ENCODE measurements at places on chromosomes 7 and 10.

DNA sequence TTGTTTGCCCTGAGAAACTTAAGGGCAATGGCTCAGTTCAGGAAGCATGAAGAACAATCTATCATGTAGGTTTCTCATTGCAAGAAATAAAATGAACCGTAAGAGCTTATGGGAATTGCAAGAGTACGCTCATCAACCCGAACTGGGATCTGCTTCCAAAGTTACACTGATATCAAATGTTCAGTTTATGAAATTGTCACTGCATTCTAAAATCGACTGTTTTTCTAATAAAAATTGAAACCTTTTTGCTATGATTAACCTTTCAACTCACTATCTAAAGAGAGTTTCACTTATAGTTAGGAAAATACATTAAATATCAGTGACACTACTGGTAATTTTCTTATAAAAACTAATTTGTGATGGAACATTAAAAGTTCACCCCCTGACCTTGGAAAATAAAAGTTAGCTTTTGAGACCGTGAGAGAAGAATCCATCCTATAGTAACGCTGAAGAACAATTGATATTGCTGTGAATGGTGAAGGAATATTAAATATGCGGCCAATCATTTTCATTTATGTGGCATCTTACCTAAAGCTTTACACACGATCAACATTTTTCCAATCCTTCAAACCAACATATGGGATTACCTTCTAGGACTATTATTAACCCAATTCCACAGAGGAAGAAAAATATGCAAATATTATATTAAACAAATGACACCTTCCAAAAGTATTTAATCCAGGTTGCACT lies 2.2 kb downstream of the MEOX2 start:
- DNase-seq, result no peak

GRCh38 chr7:55073051-55073511 lies 54.3 kb downstream of the EGFR start:
- no peak for DNase-seq

DNA sequence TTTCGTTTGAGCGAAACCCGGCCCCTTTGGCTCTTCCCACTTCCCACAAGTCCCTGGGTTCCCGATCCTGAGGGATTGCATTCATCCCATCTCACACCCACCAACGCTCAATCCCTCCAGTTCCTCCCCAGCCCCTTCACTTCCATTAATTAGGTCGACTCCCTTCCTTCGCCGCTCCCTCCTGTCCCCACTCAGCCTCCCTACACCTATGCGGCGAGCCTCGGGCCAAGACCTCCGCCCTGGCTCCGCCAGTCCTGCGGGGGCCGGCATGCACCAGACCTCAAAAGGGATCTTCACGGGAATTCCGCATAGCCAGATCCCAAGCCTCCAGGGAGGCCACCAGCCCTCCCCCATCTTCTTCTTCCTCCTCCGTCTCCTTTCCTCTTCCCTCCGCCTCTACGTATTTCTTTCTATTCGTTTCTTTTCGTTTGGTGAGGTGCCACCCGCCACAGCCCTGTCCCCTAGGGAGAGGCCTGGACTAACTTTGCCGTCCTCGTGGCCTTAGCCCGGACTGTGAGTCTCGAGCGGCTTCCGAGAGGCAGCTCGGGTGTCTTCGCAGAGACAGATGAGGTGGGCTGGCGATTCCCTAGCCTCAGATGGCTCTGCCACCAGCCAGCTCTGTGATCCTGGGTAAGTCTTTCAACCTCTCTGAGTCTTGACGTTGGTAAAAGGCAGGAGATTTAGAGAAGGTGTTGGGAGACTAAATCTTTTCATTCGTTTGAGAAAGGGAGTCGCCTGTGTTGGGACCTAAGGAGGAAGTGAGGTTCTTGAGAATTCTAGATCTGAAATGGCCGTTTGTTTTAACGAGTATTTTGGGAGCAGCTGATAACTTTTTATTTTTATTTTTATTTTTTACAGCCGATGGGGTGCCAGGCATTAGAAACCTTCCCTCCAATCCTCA lies 8.1 kb upstream of the LBX1 start:
- DNase-seq, result no peak

GRCh38 chr10:121862042-121862441 lies 65.8 kb downstream of the ATE1 start:
- no peak for DNase-seq

- DNase-seq, result no peak
These were observed 4.8 kb downstream of the FRAT2 start for GRCh38 chr10:97329766-97330165.

- DNase-seq, result no peak
These were observed 16.7 kb upstream of the DMBT1 start for GRCh38 chr10:122543676-122544445.

- no peak for DNase-seq
These were observed 42.7 kb upstream of the GAD2 start for GRCh38 chr10:26173837-26174236.

DNA sequence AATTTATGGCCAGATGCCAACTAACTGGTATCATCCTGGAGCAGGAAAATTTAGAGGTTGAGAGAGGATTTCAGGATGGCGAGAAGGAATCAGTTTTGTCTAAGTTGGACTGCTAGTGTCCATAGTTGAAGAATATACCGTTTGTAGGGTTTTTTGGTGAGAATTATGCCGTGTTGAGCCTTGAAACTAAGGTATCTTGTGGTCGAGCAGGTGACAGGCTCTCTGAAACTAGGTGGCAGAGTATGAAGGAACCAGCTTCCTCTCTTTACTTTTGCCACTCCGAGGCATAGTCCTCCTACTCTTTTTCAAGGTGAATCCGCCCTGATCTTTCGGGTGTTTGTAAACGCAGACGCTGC lies 9.7 kb downstream of the MDFIC start:
- DNase-seq, result no peak

- no peak for DNase-seq
These were observed 24.2 kb downstream of the UPP1 start for GRCh38 chr7:48113275-48113674.

DNA sequence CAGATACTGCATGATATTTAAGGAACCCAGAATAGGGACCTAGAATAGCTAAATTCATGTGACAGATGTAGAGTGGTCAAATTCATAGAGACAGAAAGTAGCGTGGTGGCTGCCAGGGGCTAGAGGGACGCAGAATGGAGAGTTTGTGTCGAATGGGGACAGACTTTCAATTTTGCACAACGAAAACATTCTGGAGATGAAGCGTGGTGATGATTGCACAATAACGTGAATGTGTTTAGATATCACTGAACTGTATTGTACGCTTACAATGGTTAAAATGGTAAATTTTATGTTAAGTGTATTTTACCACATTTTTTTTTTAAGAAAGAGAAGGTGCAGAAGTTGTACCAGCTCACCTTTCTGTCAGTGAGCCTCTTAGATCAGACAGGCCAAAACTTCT lies 137.8 kb upstream of the TNS3 start:
- DNase-seq, result no peak

DNA sequence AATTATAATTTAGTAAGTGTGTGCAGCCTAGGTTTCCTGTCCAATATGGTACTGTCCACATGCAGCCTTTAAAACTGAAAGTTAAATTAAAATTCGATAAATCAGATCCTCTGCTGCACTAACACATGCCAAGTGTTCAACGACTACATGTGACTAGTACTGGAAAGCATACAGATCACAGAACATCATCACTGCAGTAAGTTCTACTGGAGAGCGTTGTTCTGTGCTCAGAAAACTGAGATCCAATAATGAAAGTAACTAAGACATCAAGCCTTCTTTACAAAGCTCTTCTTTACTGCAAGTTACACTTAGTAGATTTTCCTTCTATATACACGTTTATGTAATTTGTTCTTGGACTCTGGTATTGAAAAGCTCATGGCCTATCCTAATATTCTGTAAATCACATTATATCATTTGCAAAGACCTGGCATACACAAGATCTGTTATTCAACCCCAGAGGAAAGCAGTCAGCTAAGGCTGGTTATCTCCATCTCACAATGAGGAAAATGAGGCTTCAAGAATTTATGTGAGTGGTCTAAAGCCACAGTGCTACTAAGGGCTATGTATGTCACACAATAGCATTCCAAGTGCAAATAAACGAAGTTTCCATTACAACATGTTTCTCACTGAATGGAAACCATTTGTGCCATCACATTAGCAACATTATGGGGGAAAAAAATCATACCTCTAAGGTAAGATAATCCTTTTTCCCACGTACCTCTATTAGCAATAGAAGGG lies 77.6 kb downstream of the VPS41 start:
- no peak for DNase-seq

DNA sequence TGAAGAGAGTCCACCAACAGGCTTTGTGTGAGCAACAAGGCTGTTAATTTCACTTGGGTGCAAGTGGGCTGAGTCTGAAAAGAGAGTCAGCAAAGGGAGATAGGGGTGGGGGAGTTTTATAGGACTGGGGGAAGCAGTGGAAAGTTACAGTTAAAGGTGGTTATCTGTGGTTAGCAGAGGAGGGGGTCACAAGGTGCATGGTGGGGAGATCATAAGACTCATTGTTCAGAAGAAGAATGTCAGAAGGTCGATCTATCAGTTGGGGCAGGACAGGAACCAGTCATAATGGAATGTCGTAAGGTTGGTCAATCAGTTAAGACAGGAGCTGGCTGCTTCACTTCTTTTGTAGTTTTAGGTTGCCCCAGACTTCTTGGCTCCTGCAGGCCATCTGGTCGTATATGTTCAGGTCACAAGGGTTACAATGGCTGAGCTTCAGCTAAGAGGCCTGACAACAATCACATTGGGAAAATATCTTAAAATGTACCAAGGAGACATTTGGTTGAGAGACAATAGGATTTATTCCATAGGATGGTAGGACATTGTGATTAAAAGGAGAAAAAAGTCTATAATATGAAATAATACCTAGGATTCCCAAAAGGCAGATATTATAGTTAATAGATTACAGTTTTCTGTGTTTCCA lies 356.4 kb downstream of the ANKRD7 start:
- DNase-seq, result no peak

- no peak for DNase-seq
These were observed 130.4 kb downstream of the NRP1 start for GRCh38 chr10:33204031-33204430.

GRCh38 chr10:103800789-103801540 lies 54.4 kb downstream of the SH3PXD2A start:
- DNase-seq, result peak; percentile 25

DNA sequence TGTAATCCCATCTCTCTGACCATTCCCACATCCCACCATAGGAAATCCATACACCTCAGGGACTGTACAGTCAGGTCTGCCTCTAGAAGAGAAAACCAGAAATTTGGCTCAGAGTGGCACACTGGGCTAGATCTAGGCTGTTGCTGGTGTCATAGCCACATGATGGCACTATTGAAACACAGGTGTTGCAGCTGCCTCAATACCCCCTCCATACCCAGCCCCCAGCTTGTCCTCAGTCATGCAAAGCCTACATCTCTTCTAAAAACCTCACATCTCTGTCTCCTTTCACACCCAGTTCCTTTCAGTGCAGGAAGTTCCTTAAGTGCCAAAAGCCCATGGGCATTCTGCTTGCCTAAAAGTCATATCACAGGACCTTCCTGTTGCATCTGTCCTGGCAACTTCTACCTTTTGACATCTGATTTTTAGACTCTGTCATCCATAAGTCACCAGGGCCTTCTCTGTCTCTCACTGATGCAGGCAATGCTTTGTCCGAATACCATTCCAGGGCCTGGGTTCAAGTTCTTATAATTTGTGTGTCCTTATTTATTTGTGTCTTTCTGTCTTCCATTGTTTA lies 27.0 kb upstream of the HIBADH start:
- DNase-seq, result no peak

DNA sequence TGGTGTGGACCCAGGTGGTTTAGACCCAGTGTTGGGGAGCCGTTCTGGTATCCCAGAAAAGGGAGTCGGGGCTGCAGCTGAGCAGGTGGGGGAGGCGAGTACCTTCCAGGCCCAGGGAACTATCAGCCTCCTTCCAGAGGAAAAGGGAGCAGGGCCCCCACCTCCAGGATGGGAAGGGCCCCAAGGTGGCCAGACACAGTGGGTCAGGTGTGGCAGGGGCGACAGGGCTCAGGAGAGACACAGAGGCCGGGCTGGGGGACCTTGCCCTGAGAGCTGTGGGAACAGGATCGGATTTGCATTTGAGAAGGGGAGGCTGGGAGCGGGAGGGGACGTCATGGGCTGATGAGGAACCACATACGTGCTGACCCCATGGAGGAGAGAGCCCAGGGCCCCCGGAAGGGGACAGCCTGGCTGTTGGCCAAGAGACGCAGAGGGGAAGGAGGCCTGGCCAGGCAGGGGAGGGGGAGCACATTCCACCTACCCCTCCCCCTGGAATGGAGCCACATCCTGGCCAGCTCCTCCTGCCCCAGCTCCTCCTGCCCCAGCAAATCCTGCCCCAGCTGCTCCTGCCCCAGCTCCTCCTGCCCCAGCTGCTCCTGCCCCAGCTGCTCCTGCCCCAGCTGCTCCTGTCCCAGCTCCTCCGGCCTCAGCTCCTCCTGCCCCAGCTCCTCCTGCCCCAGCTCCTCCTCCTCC lies 9.7 kb upstream of the TTYH3 start:
- DNase-seq, result no peak
